Activated T-cell treated with anti-CD3 and anti-CD28 coated beads, Interleukin-2, amount 50 U/mL, for 4 hours (primary cell): ENCODE measurements at places on chromosomes 5 and 9. TPM values are rescaled to one million over a fixed set of nuclear protein-coding genes. Genes with fewer than 3 reads are reported as not detected.

TAL2 gene
- total RNA-seq, result 0.38 TPM

PGM5 gene
- total RNA-seq, result not detected

CARTPT gene
- total RNA-seq, result not detected

PDE8B gene
- total RNA-seq, result not detected

KIF20A gene
- total RNA-seq, result 1.4 TPM

ITGA1 gene
- total RNA-seq, result 6.3 TPM

KLHL9 gene
- total RNA-seq, result 13.5 TPM

GHR gene
- 0.08 TPM for total RNA-seq

ANKRD33B gene
- 7.7 TPM for total RNA-seq

IFNA2 gene
- not detected for total RNA-seq

BHMT gene
- not detected for total RNA-seq

MARCHF3 gene
- total RNA-seq, result 4.2 TPM

PITX1 gene
- total RNA-seq, result 0.43 TPM

RELL2 gene
- 25.8 TPM for total RNA-seq

CDH9 gene
- total RNA-seq, result not detected

ARAP3 gene
- 2.0 TPM for total RNA-seq

SPATA31A6 gene
- total RNA-seq, result not detected

TMEM174 gene
- total RNA-seq, result not detected

ASPN gene
- not detected for total RNA-seq

INSL4 gene
- 0.14 TPM for total RNA-seq

CAVIN4 gene
- total RNA-seq, result 0.24 TPM

SAXO1 gene
- not detected for total RNA-seq

ODF2 gene
- 58.5 TPM for total RNA-seq

TBC1D2 gene
- 2.8 TPM for total RNA-seq

CREBRF gene
- total RNA-seq, result 11.7 TPM

PFN3 gene
- total RNA-seq, result not detected

PRDM9 gene
- total RNA-seq, result not detected
